ENCODE measurements at places on chromosomes 16 and 17.

GRCh38 chr16:19346335-19346922 is 60.9 kb downstream of the CLEC19A start:
- DNase-seq = peak; percentile 45

DNA sequence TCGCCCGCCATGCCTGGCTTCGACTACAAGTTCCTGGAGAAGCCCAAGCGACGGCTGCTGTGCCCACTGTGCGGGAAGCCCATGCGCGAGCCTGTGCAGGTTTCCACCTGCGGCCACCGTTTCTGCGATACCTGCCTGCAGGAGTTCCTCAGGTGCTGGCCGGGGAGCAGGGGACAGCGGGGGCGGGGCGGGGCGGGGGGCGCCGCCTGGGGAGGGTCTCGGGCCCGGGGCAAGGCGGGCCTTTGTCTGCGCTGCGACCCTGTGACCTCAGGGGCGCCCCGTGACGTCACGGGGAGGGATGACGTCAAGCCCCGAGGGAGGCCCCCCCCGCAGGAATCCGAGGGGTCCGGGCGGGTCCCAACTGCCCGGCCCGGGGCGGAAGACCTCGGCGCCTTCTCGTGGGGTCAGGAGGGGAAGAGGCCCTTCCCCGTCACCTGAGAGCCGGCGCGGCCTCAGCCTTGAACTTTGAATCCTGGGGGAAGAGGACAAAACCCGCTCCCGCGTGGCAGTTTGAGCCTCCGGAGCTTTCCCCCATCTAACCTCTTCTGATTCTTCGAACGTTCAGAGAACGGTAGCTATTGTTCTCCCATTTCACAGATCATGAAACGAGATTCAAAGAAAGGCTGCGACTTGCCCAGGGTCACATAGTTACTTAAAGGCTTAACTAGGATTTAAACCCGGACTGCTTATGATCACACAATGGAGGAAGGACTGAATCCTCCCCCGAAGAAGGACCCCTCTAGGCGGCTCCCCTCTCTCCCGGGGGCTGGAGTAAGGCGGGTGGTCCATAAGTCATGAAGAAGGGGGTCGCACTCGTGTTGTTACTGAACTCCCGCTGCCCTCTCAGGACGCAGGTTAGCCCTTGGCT is 527 bp downstream of the TRAF4 start:
- DNase-seq = peak; percentile 48

- DNase-seq = peak; percentile 82
Measured at GRCh38 chr17:2412561-2413021, 11.7 kb upstream of the MNT start.

DNA sequence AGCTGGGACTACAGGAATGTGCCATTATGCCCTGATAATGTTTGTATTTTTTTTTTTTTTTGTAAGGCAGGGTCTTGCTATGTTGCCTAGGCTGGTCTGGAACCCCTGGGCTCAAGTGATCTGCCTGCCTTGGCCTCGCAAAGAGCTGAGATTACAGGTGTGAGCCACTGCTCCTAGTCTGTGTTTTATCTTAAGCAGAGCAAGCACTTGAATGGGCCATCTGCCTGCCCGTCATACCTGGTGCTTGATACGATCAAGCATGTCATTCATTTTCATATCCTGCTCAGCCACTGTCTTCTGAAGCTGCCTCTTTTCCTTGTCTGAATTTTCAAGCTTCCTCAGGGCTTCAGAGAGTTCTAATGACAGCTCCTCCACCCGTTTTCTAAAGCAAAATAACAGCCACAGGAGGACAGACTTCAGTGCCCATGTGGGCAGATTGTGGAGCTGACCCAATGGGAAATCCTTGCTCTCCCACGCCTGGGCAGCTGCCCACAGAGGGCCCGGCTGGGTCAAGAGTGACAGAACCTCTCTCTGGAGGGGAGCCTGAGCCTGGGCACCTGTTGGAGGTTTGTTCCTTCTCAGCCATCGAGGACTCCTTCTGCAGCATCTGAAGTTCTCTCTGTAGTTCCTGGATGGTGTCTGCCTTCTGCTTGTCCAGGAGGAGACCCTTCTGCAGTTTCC is 36.5 kb downstream of the DHX38 start:
- peak; percentile 52 for DNase-seq

- no peak for DNase-seq
Measured at GRCh38 chr17:18191967-18192366, 8.3 kb downstream of the ALKBH5 start.

DNA sequence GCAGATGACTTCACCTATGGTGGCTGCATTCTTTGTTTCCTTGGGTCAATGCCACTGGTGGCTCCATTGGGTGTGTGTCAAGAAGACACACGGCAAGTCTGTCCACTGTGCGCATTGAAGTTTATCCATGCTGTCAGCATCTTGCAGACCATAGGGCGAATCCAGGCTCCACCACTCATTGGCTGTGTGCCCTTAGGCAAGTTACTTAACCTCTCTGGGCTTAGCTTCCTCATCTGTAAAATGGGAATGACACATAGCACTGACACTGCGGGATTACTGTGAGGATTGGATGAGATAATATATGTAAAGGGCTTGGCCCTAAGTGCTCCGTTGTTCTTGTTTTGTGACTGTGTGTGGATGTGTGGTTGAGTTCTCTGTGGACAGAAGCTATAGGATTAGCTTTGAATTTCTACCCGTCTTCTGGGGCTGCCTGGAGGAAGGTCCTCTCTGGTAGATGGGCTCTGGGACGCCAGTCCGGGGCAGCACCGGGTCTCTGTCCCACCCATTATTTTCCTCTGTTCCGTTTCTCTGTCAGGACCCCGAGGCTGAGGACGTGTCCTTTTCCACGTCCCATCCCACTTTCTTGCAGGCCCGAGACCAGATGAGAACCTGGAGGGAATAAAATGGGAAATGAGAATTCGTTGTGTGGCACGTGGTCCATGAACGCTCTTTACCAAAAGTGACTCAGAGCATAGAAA is 178.4 kb downstream of the IRF8 start:
- DNase-seq = no peak

DNA sequence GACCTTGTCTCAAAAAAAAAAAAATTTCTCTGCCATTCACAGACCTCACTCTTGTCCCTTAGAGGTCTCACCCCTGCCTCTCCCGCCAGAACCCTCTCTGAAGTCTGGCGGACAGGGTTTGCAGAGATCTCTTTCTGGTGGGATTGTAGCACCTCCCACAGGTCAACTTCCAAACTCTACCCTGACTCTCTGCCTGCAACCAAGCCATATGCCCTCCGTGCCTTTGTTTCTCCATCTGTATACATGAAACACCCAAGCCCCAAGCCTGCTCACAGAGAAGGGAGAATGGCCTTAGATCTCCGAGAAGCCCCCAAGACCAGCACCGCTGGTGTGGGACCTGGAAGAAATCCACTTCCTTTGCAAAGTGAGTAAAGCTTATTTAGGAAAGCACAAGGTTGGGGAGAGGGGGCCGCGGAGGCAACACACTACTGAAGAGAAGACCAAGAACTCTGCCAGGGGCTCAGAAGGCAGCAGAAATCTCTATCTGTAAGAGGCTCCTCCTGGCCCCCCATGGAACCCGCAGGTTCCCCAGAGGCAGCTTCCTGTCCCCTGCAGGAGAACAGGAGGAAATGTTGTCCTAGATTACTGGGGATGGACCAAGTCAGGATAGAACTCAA is 219.9 kb downstream of the C16orf78 start:
- DNase-seq = no peak

DNA sequence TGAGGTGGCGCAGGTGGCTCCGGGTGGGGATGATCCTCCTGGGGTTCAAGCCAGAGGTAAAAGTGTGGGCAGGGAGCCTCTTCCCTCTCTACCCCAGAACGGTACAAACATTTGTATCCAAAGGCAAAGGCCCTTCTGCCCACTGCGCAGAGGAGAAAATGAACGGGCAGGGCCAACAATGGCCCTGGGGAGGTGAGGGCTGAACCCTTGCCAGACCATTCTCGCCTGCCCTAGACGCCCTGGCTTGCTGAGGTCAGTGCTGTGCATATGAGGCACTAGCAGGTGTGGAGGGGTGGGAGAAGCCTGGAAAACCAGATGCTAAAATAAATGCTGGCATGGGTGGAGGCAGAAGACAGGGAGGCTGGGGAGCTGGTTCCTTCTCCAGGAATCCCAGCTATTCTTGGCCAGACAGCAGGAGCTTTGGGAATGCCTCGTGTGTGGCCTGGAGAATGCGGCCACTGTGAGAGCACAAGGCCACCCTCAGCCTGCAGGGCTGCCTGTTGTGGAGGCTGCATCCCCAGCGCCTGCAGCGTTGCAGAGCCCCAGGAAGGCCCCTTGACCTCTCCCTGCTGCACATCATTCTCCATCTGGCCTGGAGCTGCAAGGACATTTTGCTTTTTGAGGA is 4.5 kb downstream of the C17orf50 start:
- no peak for DNase-seq

GRCh38 chr16:88857728-88858339 is 907 bp downstream of the TRAPPC2L start:
- DNase-seq = peak; percentile 34

- peak; percentile 12 for DNase-seq
Measured at GRCh38 chr17:57255182-57255775, 1.0 kb upstream of the MSI2 start.

DNA sequence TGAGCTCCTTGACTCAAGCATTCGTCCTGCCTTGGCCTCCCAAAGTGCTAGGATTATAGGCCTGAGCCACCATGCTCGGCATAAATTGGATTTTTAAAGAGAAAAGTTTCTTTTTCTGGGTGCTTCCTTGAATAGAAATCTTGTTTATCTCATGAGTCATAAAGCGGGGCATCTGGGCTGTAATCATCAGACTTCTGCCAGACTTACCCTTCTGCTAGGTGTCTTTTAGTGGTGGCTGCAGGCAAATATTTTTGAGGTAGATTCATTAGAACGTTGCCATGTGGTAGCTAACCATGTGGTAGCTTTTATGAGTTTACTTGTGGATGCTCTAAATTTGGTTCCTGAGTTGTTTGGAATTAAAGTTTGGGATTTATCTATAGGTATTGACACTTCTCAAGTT is 13.4 kb downstream of the PGS1 start:
- DNase-seq = no peak

GRCh38 chr16:12971241-12971640 is 69.8 kb downstream of the SHISA9 start:
- DNase-seq = peak; percentile 99

- peak; percentile 48 for DNase-seq
Measured at GRCh38 chr16:85819245-85819644, 19.8 kb downstream of the COX4I1 start.

- DNase-seq = no peak
Measured at GRCh38 chr16:53511403-53512280, 8.6 kb upstream of the AKTIP start.

- no peak for DNase-seq
Measured at GRCh38 chr16:81595629-81596292, 151.2 kb downstream of the CMIP start.

DNA sequence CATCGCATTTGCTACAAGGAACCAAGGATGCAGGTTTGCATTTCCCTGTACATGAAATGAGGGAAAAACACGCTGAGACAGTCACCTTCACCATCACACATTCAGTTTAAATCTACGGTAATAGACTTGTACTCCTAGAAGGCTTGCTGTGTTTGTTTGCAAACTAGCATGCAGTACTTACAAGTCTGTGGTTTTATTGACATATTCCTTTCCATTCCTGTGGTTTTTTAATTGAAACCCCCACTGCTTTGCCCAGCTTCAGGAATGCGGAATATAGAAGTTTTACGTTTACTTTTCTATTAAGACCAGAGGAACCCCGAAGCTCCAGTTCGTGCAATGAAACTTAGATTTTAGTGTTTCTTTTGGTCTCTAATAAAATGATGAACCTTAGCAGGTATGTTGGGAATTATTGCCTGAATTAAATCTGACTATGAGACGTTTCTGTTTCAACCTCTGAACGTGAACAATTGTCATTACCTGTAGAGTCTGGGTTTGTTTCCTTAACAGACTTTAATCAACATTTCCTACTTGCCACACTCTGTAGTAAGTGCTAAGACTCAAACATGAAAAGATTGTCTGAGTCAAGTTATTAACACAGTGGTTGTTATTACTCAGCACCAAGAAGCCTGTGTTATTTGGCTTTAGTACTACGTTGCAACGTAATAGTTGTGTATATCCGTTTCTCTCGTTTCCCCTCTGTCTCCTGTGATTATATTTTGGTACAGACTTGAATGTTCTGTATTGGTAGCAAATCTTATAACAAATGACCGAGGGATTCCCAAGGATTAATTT is 793.3 kb upstream of the GOT2 start:
- no peak for DNase-seq

DNA sequence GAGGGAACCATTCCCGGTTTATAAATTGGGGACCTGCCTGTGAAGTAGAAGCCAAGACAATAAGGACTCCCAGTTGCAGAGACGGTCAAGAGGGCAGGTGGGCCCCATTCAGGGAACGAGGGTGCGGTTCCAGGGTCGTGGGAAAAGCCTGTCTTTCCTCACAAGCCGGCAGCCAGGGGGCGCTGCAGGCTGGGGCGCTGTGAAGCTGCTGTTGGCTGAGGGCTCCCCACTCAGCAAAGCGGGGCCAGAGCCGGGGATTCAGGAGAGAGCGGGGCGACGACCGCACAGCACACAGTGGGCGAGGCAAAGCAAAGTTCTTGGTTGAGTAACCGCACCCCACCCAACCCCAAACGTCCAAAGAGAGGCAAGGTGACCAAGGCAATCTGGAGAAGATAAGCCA is 24.9 kb downstream of the CDRT15 start:
- no peak for DNase-seq

GRCh38 chr16:67128417-67128816 is 18.7 kb downstream of the PHAF1 start:
- DNase-seq = peak; percentile 10

GRCh38 chr17:50659179-50659578 is 24.5 kb downstream of the ABCC3 start:
- no peak for DNase-seq

GRCh38 chr17:70829876-70830275 is 660.5 kb downstream of the KCNJ2 start:
- no peak for DNase-seq

DNA sequence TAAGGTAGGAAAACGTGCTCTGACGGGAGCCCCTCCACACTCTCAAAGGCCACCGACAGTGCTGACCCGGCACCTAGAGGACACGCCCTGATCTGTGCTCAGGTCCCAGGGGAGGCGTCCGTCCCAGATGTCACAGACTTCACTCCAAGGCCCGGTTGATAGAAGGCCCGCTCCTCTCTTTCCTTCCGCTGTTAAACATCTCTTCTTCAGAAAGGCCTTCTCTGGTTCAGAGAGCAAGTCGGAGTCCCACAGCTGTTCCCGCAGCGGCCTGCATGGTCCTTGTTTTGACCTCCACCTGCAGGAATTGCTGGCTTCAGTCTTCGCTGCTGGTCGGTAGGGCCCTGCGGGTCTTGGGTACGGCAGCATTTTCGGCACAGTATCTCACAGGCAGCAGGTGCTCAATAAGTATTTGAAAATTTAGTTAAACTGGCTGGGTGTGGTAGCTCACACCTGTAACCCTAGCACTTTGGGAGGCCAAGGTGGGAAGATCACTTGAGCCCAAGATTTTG is 88.5 kb downstream of the MRC2 start:
- no peak for DNase-seq

DNA sequence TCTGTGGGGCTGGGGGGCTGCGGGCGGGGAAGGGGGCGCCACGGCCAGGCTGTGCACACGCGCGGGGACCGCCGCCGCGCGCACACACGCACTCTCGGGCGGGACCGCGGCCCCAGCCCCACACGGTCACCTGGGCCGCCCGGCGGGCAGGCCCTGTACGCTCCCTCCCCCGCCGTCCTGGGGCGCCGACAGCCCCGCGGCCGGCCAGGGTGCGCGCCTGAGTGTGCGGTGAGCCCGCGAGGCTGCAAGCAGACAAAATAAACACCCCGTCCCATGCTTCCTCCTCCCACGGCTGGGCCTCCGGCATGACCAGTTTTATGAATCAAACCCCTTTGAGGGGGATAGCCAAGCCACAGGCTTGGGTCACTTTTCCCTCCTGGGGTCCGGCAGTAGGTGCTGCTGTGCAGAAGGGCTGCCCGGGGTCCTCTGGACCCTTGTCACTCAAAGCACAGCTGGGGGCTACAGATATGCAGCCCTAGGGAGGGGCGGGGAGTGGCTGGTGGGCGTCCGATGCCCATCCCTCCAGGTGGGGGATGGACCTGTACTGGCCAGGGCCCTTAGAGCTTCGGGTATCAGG is 441 bp downstream of the VASN start:
- DNase-seq = no peak

Data from NCI-H2171 treated with DMSO at 0.1 percent for 48 hours (cell line).